ENCODE measurements at places on chromosomes 16 and 17.

GRCh38 chr17:47978324-47978723 lies 7.4 kb downstream of the CDK5RAP3 start:
- DNase-seq = no peak

GRCh38 chr16:85687651-85688471 lies 893 bp downstream of the GINS2 start:
- DNase-seq = no peak

- DNase-seq = no peak
Measured at GRCh38 chr17:28491860-28492259, 14.3 kb upstream of the FOXN1 start.

DNA sequence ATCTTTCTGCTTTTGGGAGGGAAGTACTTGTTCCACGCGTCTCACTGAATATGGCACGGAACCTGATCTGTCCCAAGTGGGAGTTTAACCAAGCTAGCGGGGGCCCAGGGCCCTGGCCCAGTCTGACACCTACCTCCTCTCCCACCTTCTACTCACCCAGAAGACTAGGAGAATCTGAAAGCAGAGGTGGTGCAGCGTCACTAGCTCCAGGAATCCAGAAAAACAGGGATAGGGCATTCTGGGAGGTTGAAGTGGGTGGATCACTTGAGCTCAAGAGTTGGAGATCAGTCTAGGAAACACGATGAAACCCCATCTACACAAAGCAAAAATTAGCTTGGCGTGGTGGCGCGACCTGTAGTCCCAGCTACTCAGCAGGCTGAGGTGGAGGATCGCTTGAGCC lies 163.5 kb upstream of the ZNF267 start:
- no peak for DNase-seq

DNA sequence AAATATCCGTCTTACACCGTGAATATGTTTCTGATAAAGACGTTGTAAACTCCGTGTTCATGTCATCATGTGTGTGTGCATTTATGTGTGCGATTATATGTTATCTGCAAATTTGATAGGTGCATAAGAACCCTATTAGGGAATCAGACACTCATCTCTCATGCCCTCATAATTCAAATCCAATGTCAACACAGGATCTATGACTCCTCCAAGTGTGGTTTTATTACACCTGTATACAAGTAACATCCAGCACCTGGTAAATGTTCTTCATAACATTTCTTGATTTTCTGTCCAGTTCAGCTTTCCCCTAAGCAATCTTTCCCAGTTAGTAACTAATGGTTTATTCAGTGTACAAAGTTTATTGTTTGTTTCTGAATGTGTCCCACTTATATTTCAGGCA lies 681.9 kb downstream of the CDH11 start:
- DNase-seq = no peak

- DNase-seq = no peak
Measured at GRCh38 chr17:76540381-76541300, 797 bp downstream of the PRCD start.

DNA sequence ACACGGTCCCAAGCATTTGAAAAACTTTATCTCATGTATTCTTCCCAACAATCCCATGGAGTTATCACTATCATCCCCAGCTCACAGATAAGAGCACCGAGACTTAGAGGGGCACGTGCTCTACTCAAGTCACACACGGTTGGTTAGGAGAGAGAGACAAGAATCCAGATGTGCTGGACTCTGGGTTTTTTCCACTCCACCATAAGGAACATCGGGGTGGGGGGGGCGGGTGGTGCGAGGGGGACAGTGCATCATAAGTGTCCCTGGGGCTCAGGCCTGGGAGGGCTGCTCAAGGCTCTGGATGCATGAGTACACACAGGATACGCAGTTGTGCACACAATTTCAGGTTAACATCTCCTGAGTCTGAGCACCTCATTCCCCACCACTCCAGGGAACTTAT lies 7.4 kb downstream of the CDC42EP4 start:
- no peak for DNase-seq

DNA sequence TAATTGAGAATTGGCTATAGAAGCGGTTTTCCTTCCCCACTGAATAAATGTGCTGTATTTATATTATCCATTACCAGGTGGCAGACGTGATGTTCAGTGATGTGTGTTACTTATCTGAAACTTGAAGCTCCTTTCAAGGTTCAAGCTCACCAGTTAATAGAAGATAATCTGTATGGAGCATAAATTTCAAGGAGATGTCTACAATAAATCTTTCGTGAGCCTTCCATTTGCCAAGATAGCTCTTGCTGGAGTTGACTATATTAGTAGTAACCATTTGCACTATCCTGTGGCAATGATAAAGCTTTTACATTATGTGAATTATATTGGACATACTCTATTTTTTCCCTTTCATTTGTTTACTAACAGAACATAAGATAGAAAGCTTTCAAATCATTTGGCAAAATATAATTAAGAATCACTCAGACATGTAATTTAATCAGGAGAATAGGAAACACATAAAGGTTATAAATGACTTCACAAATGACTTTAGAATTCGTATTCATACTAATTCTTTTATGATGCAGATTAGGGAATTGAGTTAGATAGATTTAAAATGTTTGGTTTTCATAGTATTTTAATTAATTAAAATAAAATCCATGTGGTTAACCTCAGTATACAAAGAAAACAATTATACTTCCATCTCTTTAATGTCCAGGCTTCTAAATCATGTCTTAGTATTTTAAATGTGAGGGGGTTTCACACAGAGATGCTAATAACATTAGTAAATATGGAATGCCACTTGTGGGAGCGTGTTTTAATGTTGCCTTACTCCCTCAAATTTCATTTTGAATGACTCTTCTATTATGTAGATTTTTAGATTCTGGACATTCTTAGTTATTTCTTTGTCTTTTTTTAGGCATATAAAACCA lies 664.4 kb upstream of the CDH8 start:
- no peak for DNase-seq

DNA sequence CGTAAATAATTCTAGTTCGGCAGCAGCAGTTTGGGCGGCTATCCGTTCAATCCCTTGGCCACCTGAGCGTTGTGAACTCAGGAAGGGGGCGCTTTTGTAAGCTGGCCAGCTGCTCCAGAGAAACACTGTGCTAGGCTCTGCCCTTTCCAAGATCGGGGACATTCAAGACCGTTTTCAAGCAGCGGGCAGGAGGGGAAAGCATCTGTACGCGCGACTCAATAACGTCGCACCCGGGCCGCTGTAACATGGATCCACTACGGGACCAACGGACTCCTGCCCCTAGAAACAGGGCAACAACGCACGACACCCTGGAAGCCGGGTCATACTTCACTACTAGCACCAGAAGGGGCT lies 463 bp downstream of the TOP2A start:
- DNase-seq = no peak

DNA sequence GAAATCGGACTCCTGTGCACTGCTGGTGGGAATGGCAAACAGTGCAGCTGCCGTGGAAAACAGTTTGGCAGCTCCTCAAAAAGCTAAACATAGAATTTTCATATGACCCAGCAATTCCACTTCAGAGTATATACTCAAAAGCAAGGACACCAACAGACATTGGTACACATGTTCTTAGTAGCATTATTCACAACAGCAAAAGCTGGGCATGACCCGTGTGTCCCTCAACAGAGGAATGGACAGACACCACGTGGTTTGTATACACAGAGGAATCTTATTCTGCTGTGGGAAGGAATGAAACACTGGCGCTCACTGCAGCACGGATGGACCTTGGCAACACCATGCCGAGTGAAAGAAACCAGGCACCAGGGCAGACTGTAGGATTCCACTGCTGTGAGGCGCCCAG lies 16.0 kb downstream of the NPTX1 start:
- DNase-seq = no peak

- no peak for DNase-seq
Measured at GRCh38 chr16:53743149-53743566, 39.2 kb downstream of the FTO start.

DNA sequence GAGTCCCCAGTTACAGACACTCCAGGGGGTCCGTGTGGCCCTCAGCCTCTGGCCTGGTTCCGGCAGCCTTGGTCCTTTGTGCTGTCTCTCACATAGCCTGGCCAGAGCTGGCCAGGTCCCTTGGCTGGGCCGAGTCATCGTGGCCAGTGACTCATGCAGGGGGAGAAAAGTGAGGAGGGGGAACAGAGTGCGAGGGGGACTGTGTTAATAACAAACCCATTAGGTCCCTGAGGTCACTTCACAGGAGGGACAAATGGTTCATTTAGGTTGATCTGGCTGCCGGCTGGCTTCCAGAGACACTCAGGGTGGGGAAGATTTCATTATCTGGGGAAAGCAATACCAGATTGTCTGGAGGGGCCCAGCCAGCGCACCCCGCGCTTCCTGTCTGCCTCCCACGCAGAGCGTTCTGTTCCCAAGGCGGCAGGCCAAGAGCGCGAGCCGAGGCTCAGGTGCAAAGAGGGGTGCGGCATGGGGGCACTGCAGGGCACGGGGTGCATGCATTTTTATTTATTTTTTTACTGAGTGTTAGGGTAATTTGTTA lies 223.1 kb downstream of the SEC14L1 start:
- no peak for DNase-seq

DNA sequence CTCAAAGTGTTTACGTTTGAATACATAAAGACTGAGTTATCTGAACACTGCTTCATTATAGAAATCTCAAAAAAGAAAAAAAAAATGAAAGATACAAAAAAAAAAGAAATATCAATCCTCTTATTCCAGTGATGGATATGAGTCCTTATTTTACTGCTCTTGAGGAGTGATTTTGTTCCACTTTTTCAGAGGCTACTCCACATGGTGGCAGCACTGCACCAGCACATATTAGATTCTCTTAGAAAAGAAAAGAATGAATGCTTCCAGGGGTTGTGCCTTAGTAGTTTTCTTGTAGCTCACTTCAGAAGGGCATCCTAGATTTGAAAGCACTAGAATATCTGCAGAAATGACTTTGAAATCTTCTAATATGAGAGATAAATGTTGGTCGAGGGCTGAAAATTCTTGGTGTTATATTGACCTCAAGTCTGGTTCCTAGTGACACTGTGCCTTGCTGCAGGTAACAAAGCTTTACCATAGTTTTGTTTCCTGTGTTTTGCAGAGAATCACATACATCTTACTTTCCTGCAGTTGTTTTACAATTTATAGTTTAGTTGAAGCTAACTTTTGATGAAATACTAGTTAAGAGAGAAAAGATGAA lies 25.9 kb downstream of the AP2B1 start:
- peak; percentile 44 for DNase-seq

Measured in glomerular endothelial cell (primary cell).